ENCODE measurements at places on chromosomes 2 and 18. TPM values are rescaled to one million over a fixed set of nuclear protein-coding genes. Genes with fewer than 3 reads are reported as not detected.

The ITPRIPL1 gene
- total RNA-seq = 52.1 TPM

The PLEK gene
- 3.2 TPM for total RNA-seq

The SAG gene
- total RNA-seq = 0.32 TPM

The SERPINB13 gene
- total RNA-seq = not detected

The RESP18 gene
- not detected for total RNA-seq

The CRYGD gene
- not detected for total RNA-seq

The SLC30A3 gene
- total RNA-seq = 2.1 TPM

The LTBP1 gene
- total RNA-seq = 0.26 TPM

DNA sequence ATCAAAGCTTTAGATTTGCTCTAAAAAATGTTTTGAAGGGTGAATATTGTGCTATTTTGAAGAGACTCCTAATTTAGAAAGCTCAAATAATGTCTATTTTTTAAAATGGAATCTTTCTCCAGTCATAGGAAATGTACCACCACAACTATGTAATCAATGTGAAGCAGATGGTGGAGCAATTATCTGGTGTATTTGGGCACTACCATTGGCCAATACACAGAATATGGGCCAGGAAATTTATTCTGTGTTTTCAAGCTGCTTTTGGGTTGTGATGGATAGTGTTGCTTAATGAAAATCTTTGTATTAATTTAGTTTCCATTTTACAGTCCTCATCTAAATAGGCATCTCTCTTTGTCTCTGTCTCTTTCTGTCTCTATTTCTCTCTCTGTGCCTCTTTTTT is 17.1 kb upstream of the VWC2L start:
- H3K27me3 ChIP-seq = no peaks in the 10 kb centered on the region
- H3K4me3 ChIP-seq = no peak overlapping the region
- no peak for DNase-seq
- no peak overlapping the region for H3K27ac ChIP-seq
- no peaks in the 10 kb centered on the region for H3K4me1 ChIP-seq

DNA sequence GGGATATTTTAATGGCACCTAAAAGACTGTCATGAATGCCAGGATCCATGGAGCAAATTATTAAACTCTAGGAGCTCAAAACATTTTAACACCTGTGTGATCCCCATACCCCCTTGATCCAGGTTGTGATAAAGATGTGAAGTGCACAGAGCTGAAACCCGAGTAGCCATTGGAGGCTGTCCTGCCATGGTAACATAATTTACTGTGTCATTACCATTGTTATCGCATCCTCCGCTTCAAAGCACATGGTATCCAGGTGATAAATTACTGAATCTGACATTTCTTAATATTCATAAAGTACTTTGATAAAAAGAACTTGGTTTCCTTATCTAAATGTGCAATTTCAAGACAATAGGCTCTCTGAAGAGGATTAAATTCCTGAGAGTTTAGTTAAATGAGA is 109.3 kb downstream of the CHST9 start:
- H3K27ac ChIP-seq = no peak overlapping the region
- no peak overlapping the region for H3K4me3 ChIP-seq
- no peaks in the 10 kb centered on the region for H3K27me3 ChIP-seq

GRCh38 chr2:204356151-204356641 is 189.1 kb upstream of the PARD3B start:
- no peak overlapping the region for H3K4me3 ChIP-seq
- peaks cover 12% of the 10 kb centered on the region for H3K27me3 ChIP-seq
- H3K27ac ChIP-seq = no peak overlapping the region

DNA sequence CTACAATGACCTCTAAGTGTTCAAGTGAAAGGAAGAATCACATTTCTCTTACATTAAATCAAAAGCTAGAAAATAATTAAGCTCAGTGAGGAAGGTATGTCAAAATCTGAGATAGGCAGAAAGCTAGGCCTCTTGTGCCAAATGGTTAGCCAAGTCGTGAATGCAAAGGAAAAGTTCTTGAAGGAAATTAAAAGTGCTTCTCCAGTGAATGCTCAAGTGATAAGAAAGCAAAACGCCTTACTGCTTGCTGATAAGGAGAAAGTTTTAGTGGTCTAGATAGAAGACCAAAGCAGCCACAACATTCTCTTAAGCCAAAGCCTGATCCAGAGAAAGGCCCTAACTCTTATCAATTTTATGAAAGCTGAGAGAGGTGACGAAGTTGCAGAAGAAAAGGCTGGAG is 932.3 kb upstream of the ACVR2A start:
- no peaks in the 10 kb centered on the region for H3K36me3 ChIP-seq
- H3K27ac ChIP-seq = no peak overlapping the region
- DNase-seq = no peak
- no peak overlapping the region for H3K4me3 ChIP-seq

- H3K36me3 ChIP-seq = no peaks in the 10 kb centered on the region
- no peaks in the 10 kb centered on the region for H3K4me1 ChIP-seq
- no peaks in the 10 kb centered on the region for H3K27me3 ChIP-seq
- no peak for DNase-seq
- no peak overlapping the region for H3K27ac ChIP-seq
These were observed 392.3 kb downstream of the GALNT13 start for GRCh38 chr2:154264024-154264423.

GRCh38 chr18:29711932-29712331 is 1330.6 kb downstream of the DSC3 start:
- H3K27ac ChIP-seq = no peak overlapping the region
- H3K36me3 ChIP-seq = no peaks in the 10 kb centered on the region
- H3K4me1 ChIP-seq = no peaks in the 10 kb centered on the region
- H3K27me3 ChIP-seq = no peaks in the 10 kb centered on the region
- no peak overlapping the region for H3K4me3 ChIP-seq

- no peaks in the 10 kb centered on the region for H3K4me1 ChIP-seq
- no peaks in the 10 kb centered on the region for H3K27me3 ChIP-seq
- no peak overlapping the region for H3K27ac ChIP-seq
- DNase-seq = no peak
These were observed 1122.7 kb upstream of the PIK3C3 start for GRCh38 chr18:40832362-40832761.

- H3K4me3 ChIP-seq = no peak overlapping the region
- H3K27me3 ChIP-seq = no peaks in the 10 kb centered on the region
- DNase-seq = no peak
- H3K27ac ChIP-seq = peak overlapping the region; percentile 0
- peaks cover 39% of the 10 kb centered on the region for H3K36me3 ChIP-seq
- H3K4me1 ChIP-seq = peaks cover 15% of the 10 kb centered on the region
These were observed 16.5 kb downstream of the STARD7 start for GRCh38 chr2:96191937-96192670.

DNA sequence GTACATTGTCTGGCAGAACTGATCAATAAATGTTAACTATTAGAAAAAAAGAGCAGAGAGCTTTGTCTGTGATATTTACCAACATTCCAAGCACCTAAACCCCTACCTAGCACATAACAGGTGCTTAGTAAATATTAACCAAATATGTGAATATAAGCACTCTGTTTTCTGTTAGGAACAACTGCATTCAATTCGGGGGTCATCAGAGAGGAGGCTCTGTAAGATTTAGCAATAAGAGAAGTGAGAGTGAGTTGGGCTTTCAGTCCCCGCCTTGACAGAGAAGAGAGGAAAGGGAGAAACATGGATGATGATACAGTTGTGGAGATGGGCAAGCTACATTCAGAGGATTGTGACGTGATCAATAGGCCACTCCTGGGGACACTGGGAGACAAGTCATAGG is 47.7 kb downstream of the MYOM1 start:
- peaks cover 8% of the 10 kb centered on the region for H3K4me1 ChIP-seq
- H3K4me3 ChIP-seq = no peak overlapping the region
- peaks cover 5% of the 10 kb centered on the region for H3K27me3 ChIP-seq
- no peaks in the 10 kb centered on the region for H3K36me3 ChIP-seq
- DNase-seq = no peak

- no peak overlapping the region for H3K27ac ChIP-seq
- H3K4me1 ChIP-seq = no peaks in the 10 kb centered on the region
- no peak overlapping the region for H3K4me3 ChIP-seq
- H3K27me3 ChIP-seq = peaks cover 2% of the 10 kb centered on the region
- no peaks in the 10 kb centered on the region for H3K36me3 ChIP-seq
These were observed 80.8 kb downstream of the SMIM21 start for GRCh38 chr18:75346671-75347070.

DNA sequence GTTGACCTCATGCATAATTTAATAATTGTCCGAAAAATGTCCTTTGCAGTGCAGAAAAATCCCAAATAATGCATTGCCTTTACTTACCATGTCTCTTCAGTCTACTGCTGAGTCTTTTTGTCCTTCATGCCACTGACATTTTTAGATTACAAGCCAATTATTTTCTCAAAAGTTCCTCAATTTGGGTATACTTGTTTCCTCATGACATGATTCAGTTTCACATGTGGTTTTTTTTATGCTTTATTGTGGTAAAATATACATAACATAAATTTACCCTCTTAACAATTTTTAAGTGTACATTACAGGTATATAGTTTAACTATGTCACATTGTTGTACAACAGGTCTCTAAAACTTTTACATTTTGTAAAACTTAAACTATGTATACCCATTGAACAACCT is 81.0 kb downstream of the EPC2 start:
- H3K27ac ChIP-seq = no peak overlapping the region
- peaks cover 48% of the 10 kb centered on the region for H3K4me1 ChIP-seq
- peaks cover 12% of the 10 kb centered on the region for H3K36me3 ChIP-seq
- DNase-seq = no peak
- H3K4me3 ChIP-seq = no peak overlapping the region
- no peaks in the 10 kb centered on the region for H3K27me3 ChIP-seq

- no peaks in the 10 kb centered on the region for H3K4me1 ChIP-seq
- H3K4me3 ChIP-seq = no peak overlapping the region
- H3K27ac ChIP-seq = no peak overlapping the region
These were observed 94.2 kb upstream of the RAB27B start for GRCh38 chr18:54734059-54734458.

DNA sequence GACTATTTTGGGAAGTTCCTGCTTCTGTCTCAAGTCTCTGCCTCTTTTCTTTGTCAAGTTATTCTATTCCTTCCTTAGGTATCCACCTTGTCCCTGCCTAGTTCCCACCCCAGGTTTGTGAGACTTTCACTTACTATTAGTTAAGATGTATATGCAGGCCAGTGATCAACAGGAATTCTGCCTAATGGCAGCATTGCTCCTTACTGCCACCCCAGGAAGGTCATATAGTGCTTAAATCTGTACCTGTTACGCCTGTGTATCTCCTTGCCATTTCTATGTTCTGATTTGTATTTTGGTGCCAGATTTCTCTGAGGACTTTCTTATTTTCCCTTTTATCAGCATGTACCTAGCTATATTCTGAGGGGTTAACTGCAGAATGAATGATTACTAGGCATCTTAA is 746.0 kb upstream of the TMEFF2 start:
- no peak for DNase-seq
- H3K36me3 ChIP-seq = no peaks in the 10 kb centered on the region
- H3K4me3 ChIP-seq = no peak overlapping the region

DNA sequence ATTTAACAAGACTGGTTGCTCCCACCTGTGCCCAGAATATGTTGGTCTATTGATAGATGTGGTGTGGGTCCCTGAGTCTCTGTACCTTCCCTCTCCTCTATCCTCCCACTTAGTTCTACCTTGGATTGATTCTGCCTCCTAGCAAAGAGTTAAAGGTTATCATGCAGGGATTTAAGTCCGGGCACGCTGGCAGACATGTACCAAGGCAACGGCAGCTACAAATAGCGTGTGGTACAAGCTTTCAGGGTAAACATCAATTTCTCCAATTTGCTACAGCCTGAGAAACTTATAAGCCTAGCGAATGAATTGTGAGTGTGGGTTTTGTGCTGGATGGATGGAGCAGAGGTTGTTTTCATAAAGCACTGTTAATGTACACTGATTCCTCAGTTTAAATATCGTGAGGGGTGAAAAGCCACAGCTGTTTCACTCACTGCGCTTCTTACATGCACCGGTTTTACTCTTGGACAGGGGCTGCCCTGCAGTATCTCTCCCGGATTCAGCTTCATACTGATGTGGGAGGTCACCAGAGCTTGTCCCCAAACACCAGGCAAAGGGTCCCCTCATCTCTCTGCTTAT is 289.8 kb downstream of the ICOS start:
- H3K4me3 ChIP-seq = no peak overlapping the region
- H3K36me3 ChIP-seq = no peaks in the 10 kb centered on the region
- H3K27ac ChIP-seq = no peak overlapping the region
- no peaks in the 10 kb centered on the region for H3K4me1 ChIP-seq
- no peak for DNase-seq

DNA sequence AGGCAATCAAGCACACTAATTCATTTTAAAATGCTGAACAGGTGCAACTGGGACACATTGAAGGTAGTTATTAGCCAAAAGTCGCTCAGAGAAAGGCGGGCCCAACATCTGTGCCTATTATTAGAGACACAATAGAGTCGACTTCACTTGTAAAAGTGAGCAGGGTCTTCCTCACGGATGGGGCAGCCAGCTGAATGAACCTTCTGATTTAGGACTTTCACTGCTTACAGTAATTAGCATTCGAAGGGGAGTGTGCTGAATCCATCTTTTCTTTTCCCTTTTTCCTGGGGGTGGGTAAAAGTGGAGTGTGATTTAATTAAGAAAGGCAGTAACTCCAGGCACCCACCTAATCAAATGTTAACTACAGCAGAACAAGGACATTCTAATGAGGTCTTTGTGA is 677.7 kb downstream of the DCDC2C start:
- H3K27ac ChIP-seq = no peak overlapping the region
- no peaks in the 10 kb centered on the region for H3K36me3 ChIP-seq
- H3K27me3 ChIP-seq = no peaks in the 10 kb centered on the region
- no peaks in the 10 kb centered on the region for H3K4me1 ChIP-seq
- DNase-seq = no peak
- no peak overlapping the region for H3K4me3 ChIP-seq

GRCh38 chr2:12495247-12495868 is 221.4 kb upstream of the TRIB2 start:
- peaks cover 14% of the 10 kb centered on the region for H3K36me3 ChIP-seq
- H3K27ac ChIP-seq = peak overlapping the region; percentile 78
- peaks cover 70% of the 10 kb centered on the region for H3K4me1 ChIP-seq
- DNase-seq = no peak
- H3K27me3 ChIP-seq = no peaks in the 10 kb centered on the region
- H3K4me3 ChIP-seq = peak overlapping the region; percentile 24

DNA sequence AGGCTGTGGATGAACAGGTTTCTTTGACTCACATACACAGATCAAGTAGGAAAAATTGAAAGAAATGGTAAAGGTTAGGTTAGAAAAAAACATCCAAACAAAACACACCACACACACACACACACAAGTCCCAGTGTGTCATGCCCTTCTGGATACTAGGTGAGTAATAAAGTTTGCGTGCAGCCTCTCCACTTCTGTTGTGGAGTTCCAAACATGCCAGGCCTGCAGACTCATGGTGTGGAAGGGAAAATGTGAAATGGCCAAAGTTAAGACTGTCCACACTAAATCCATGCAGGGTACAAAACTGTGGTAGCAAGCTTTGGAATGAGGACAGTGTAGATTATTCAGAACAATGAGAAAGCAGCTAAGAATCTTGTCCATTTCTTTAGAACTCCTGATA is 114.6 kb downstream of the IKZF2 start:
- DNase-seq = no peak
- no peaks in the 10 kb centered on the region for H3K4me1 ChIP-seq
- no peak overlapping the region for H3K27ac ChIP-seq

DNA sequence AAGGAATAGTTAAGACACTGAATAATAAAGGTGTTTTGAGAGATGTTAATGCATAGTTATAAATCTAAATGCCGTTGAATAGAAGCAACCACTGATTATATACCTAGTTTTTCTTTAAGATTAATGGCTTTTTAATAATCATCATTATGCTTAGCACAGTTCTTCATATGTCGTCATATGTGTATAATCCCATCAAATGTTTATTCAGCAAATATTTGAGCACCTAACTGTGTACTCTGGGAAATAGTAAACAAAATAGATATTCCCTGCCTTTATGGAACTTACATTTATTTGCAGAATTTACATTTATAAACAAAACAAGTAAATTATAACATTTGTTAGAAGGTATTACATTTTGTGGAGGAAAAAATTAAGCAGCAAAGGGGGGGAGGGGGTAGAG is 9.8 kb downstream of the NUP35 start:
- no peaks in the 10 kb centered on the region for H3K27me3 ChIP-seq
- no peak overlapping the region for H3K4me3 ChIP-seq
- H3K27ac ChIP-seq = no peak overlapping the region
